ENCODE measurements at places on chromosomes 6 and 20.

DNA sequence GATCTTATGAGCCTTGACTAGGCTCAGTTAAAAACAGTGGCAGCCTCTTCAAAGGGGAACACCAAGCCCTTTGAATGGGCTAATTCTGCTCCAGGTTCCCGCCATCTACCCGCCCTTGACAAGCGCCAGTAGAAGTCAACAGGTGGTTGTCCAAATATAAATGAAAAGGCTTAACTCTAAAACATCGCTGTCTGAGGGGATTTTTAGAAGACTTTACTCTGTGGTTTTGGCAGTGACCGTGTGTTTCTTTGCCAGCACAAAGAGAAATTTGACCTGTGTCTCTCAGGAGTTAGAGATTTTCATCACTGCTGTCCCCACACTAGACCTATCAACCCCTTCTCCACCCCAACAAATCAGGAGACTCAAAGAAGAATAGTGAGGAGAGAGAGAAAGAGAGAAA lies 19.8 kb upstream of the SIM1 start:
- DNase-seq = no peak

DNA sequence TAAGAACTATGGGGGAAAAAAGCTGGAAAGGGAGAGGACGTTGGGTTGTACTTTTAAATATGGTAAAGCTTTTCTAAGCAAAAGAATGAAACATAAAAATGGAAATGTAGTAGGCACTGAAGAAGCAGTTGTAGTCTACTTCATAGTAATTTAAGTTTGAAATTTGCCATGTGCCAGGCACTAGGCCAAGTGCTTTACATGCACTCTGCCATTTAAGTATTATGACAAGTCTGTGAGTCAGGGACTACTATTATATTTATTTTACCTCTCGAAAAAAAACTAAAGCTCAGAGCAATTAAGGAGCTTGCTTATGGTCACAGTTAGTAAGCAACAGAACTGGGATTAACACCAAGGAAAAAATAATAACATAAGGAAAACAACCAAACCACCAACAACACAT lies 257.8 kb downstream of the GMDS start:
- DNase-seq = no peak

DNA sequence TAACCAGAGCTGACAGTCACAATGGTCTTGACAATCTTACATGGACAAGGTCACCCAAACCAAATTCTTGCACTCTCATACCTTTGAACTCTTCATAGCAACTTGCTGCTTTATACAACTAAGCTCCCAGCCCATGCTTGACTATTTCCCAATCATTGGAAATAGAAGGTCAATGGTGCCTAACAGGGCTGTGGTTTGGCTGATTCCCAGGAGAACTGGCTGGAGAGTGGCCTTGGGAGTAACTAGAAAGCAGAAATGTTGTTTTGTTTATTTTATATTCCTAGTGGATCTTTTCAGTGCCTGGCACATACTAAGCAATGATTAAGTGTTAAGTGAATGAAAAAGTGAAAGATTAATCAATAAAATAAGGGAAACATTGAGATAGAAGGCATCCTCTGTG lies 3.0 kb downstream of the SPINT4 start:
- DNase-seq = no peak

GRCh38 chr6:27532820-27533538 lies 60.1 kb upstream of the ZNF184 start:
- no peak for DNase-seq

GRCh38 chr6:150005761-150006651 lies 19.3 kb downstream of the RAET1L start:
- DNase-seq = no peak

GRCh38 chr6:125182237-125183008 lies 28.9 kb downstream of the TPD52L1 start:
- DNase-seq = no peak

Measured in NCI-H446 (cell line).